NCI-H2081 treated with DMSO at 0.1 percent for 48 hours (cell line): ENCODE measurements at places on chromosomes 4 and X.

DNA sequence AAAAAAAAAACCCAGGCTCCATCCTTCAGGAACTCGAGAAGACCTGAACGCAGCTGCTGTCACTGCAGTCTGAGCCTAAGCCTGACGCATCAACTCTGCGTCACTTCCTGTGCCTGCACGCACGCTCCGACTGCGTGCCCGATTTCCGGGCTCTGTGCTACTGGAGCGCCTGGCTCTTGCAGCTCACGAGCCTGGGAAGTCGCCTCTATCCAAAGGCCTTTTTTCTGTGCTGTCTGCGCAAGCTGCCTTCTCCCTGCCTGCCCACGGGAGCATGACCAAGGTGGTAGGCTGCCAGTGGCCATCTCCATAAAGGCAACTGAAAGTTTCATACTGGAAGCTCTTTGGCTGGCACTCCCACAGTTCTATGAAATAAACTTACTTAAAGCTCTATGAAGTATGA lies 9.9 kb upstream of the GASK1B start:
- no peak for DNase-seq

GRCh38 chr4:90855111-90855510 lies 727.9 kb downstream of the CCSER1 start:
- DNase-seq, result no peak

- no peak for DNase-seq
Measured at GRCh38 chr4:2061186-2062131, 2.3 kb downstream of the NAT8L start.

- no peak for DNase-seq
Measured at GRCh38 chr4:38609614-38610013, 54.4 kb upstream of the KLF3 start.

GRCh38 chrX:22121161-22121560 lies 89.0 kb downstream of the PHEX start:
- no peak for DNase-seq

DNA sequence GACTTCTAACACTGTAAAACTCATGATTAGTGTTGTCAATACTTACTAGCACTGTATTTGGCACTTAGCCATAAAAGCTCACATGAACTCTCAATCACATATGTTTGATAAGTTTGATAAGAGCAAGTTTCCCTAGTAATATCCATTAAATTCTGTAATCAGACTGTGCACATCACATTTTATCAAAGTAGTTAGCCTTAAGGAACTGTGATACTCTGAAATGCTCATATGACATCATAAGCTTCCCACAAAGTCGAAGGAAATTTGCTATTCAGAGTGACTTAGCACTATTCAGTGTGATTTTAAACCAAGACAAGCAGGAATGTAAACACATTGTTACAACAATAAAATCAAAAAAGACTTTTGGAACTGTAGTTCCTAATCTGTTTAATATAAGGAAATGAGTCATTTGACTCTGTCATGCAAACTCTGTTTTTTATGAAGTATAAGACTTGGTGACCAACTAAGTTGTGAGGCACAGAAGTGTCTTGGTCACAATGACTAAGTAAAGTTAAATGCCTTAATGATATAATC lies 6.7 kb downstream of the SLC7A11 start:
- no peak for DNase-seq

- DNase-seq, result no peak
Measured at GRCh38 chr4:155921597-155921996, 18.1 kb downstream of the TDO2 start.

- DNase-seq, result no peak
Measured at GRCh38 chrX:48576108-48576507, 1.8 kb downstream of the RBM3 start.

DNA sequence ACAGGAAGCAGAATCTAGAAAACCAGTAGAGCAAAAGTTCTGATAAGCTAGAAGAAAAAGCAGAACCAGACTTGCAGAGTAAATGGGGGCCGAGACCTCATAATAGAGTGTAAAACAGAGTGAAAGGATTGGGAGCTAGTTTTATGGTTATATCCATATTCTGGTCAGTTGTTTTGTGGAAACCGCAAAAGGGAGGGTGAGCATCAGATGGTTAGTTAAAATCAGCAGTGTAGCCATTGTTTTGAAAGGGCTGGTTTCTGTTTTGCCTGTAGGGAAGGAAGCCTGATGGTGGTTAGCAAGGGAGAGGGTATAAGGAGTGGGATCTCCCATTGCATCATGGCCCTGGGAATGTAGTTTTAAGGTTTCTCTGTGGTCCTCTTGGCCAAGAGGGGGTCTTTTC lies 17.2 kb upstream of the CCNI start:
- DNase-seq, result no peak

GRCh38 chr4:87555773-87556619 lies 26.8 kb upstream of the SPARCL1 start:
- no peak for DNase-seq

DNA sequence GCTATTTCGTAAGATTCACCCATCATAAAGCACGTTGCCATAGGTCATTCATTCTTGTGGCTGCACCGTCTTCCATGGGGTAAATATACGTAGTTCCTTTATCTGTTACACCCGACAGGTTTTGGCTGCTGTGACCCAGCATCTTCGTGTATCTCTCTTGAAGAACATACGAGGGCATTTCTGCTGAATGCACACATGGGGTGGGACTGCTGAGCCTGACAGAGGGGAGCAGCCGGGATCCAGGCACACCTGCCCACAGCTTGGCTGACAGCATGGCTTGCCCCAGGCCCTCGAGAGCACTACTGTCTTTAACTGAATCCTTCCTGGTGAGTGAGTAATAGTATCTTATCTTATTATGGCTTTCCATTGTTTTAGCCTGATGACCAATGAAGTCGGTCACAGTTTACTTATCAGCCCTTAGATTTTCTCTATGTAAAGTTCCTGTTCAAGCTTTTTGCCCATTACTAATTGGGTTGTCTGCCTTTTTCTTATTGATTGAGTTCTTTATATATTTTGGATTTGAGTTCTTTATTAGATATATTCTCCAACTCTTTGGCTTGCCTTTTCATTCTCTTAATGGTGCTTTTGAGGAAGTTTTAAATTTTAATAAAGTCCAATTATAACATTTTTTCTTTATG lies 45.0 kb upstream of the MXD4 start:
- no peak for DNase-seq

DNA sequence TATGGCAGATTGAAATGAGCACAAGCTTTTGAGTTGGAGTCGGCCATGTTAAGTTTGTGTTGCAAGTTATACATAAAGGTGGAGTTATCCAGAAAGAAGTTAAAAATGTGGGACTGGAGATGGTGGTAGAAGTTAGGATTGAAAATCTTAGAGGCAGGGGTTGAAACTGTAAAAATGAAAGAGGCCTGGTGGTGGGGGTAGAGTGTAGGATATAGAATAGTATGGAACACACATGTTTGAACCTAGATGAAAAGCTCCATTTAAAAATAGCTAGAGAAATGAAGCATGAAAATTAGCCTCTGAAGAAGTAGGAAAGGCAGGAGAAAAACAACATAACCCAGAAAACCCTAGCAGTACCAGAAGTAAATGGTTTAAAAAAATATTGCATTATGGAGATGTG lies 131.8 kb upstream of the ENPEP start:
- no peak for DNase-seq

DNA sequence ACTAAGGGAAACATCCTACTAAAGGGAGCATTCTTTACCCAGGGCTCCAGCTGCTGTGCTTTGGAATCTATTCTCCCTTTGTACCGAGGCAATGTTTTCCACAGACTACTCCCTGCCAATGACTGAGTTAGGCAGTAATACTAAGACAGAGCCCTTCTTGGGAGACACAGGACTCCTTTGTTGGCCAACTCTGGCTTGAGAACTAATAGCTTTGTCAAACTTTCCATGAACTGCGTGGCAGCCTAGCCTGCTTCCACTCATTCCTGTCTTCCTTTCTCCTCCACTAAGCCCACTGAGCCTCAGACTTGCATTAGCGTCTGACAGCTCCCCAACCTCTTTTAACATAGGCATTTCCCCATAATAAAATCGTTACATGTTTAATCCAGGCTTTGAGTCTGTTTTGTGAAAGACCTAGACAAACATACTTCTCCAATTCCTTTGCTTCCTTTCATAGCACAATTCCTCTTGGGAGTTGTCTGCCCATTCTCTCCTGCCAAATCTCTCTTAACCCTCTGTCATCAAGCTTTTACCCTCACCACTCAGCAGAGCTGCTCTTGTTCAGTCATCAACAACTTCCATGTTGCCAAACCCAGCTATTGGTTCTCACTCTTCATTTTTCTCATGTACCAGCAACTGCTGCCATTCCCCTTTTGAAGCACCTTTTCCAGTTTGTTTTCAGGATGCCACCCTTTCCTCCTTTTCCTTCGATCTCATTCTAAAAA lies 300.3 kb upstream of the IGFBP7 start:
- no peak for DNase-seq

DNA sequence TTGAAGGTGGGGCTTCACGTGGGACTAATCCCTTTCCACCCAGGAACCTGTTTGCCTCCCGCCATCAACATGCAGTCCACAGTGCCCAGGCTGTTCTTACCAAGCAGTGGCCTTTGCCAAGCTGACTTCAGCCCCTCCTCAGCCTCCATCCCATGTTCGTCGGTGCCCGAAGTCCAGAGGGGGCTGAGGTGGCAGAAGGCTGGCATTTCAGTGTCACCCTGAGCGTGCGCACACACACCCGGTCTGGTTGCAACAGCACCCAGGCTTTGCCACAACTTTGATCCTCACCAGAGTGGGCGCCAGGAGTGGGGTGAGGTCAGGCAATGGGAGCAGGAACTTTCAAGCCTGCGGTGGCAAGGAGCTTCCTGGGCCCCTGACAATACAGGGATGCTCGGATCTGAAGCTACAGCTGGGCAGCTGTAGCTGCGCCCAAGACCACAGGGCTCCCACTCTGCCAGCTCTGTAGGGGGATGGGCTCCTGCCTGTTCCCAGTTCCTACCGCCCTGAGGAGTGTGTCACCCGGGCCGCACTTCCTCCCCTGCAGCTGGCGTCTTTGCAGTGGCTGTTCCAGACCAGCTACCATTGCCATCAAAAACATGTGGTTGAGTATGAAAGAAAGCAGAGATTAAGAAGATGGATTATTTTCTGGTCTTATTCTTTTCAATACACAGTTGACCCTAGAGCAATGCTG lies 428.0 kb downstream of the EPHA5 start:
- no peak for DNase-seq

DNA sequence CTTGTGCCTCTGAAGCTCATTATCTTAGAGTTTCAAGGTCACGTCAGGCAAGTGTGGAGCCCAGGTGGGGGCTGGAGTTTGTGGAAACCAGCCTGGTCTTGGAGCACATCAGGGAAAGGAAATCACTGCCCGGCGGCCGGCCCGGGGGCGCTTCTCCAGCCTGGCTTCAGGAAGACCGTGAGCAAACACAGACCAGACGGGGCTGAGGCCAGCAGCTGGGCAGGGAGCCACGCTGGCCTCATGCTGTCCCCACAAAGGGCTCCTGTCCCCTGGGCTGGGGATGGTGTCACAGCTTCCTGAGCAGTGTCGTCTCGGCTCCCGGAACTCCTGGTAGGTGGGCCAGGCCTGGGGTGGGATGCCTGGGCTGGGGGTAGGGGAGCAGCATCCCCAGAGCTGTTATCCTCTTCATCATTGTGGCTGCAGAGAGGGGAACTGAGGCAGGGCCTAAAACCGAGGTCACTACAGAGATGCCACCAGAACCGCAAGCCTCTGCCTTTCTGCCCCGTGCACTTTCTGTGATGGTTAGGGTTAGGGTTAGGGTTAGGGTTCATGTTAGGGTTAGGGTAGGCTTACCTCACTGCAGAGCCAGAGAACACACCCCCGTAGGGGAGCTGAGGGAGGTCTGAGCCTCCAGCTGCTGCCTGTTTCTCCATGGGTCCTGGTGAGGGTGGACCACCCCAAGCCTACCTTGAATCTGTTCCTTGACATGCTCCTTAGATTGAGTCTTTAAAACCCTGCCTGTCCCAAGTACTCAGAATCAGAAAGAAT lies 77.5 kb downstream of the HTRA3 start:
- no peak for DNase-seq

GRCh38 chr4:137678796-137679195 lies 146.5 kb upstream of the PCDH18 start:
- no peak for DNase-seq

DNA sequence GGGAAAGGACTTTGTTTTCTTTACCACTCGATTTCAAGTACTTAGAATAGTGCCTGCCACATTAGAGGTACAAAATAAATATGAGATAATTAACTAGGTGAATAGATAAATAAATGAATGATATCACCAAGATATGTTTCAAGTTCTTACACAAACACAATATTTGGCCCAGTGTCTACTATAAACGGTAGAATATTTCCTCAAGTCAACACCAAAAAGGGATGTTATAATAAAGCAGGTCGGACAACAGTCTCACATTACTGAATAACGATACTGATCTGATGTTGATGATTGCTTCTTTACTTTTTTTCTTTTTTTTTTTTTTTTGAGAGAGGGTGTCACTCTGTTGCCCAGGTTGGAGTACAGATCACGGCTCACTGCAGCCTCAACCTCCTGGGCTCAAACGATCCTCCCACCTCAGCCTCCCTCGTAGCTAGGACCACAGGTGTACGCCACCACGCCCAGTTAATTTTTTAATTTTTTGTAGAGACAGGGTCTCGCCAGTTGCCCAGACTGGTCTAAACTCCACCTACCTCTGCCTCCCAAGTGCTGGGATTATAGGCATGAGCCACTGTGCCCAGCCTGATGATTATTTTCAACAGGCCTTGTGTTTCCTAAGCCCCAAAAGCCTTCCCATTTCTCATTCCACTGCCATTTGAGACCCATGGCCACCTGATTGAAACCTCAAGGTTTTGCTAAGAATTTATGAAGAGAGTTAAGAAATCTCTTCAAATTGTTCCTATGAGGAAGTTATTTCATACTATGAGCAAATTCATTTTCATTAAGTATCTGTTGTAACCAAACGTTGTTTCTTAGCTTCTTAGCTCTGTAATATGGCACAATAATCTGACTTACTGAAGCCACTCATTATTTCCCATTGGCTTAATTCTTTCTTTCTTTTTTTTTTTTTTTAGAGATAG lies 2.3 kb downstream of the MANBA start:
- DNase-seq, result no peak

GRCh38 chr4:114922592-114922933 lies 190.9 kb downstream of the NDST4 start:
- no peak for DNase-seq

DNA sequence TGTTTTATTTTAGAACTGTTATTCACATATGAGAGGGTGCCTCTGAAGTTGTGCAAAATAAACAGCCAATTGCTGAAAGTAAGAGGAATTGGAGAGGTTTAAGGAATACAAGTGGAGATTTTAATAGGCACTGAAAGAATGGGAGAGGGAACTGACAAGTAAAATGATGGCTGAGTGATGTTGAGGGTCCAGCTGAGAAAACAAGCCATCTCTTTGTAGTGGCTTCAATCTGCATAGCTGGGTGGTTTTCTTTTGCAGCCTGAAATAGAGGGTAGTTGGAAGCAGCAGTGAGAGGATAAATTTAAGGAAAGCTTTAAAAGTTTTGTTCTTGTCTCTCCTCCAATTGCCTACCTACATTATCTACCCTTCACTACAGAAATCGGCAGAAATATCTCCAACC lies 106.7 kb upstream of the DGKK start:
- no peak for DNase-seq
